ENCODE measurements at places on chromosomes 6 and 20.
A peak's percentile ranks its signal among the peaks of the same experiment; 100 is the strongest.

GRCh38 chr20:50136822-50137599 lies 16.5 kb downstream of the PEDS1 start:
- no peak for DNase-seq

- no peak for DNase-seq
Observed at GRCh38 chr6:46653439-46654195, 842 bp downstream of the SLC25A27 start.

DNA sequence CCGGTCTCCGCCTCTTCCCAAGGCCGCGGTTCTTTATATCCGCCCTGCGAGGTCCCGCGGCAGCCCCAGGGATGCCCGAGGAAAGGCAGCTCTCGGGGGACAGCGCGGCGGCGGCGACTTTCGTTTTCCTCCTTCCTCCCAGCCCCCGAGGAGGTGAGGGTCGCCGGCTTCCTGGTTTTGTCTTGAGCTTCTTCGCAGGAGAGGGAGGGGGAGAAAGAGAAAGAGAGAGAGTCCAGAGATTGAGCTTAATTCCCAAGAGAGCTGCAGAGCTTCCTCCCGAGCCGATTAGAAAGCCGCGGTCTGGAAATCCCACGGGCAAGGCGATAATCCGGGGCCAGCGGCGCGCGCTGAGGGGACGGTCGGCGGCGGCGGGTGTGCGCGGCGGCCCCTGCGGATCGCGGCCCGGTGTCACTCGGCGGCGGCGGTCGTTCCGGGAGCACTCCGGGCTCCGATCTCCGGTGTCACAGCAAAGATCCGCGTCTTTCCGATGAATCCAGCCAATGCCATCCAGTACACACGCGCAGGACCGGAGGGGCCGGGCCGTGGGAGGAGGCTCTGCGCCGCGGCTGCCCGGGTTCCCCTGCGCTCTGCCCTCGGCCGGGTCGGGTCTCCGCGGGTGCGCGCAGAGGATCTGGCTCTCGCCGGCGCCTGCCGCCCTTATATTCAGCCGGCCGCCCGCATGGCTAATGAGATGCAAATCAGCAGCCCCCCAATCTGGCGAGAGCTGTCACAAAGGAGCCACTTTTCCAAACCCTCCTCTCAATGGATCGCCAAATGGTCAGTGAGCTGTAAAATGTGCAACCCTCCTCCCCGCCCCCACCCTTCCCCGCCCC lies at the start of gene DLL1:
Gene DLL1 (minus strand): TSS at position 783 of the 833 bp plus-strand sequence. CDS start 939 bp downstream, outside the sequence.
- peak; percentile 84 for DNase-seq

DNA sequence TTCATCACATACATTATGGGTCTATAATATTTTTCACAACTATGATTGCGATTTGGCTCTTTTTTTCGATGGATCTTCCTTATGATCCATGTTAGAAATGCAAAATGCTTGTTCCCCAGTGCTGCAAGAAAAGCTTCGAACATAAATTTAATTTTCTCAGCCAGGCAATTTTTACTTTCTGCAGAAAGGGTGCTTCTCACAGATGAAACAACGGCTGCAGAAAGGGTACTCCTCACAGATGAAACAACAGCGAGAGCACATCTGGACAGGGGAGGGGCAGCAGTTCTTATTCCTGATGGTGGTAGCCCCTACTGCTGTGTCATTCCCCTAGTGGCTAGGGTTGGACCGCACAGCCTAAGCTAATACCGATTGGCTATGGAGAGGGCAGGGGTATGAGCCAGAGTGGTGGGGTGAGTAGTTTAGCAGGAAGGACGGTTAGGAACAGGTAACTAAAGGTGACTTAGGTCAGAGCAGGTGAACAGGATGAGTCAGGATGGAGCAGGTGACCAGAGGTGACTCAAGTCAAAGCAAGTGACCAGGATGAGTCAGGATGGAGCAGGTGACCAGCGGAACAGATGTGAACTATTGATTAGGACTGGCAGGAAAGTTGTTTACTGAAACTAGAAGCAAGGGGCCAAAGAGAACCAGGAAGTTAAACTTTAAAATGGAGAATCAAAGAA lies 13.4 kb upstream of the TREML4 start:
- no peak for DNase-seq

DNA sequence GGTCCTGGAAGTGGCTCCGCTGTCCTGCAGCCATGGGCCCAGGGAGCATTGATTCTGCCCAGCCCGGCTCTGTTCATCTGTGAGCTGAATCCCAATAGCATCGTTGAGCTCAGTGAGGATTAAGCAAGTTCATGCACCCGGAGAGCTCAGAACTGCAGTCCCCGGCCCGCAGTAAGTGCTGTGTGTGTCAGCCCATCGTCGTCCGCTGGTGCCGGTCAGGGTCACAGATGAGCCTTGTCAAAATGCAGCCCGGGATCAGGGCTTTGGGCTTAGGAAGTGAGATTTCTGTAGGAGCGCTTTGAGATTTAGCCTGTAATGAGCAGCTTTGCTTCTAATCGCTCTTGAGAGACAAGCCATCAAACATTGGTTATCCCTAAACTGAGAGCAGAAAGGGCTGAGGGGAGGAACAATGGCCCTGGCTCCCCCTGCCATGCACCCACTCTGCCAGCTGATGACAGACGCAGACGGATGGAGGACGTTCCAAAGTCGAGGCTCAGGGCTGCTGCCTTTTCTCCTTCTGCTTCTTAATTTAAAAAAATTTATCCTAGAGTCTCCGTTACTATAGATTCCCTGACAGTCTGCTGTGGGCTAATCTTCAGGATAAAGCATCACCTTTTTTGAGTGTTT lies 25.6 kb upstream of the SULF2 start:
- DNase-seq: no peak

DNA sequence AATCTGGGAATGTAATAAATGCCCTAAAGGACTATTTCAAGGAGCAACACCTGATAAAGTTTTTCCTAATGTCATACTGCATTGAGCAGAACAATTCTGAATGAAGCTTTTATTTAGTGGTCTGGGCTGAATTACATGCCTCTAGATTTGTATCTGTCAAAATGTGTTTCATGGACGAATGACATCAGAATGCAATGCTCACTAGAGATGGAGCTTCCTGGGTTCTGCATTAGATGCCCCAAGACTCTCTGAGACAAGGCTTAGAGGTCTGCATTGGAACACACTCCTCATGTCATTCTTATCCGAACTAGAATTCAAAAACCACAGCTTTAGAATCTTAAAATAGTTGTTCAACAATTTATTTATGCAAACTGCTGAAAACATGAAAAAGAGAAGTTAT lies 62.0 kb downstream of the SYNE1 start:
- no peak for DNase-seq

DNA sequence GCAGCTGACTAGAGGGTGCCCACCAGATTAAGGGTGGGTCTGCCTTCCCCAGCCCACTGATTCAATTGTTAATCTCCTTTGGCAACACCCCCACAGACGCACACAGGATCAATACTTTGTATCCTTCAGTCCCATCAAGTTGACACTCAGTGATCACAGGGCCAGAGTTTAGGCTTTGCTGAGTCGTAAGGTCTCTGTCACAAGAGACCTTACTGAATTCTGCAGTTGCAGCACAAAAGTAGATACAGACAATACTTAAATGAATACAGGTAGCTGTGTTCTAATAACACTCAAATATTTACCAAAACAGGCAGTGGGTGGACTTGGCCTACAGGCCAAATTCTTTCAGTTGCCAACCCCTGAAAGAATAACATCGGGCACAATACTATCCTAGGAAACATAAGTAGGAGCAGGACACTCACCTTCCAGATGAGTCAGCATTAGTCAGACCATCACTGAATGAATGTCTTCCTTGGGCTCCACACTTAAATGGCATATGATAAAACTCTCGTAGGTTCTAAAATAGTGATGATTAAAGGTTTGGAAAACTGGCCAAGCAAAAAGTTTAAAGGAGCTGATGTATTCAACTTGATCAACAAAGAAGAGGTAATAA lies 190.0 kb downstream of the UBE3D start:
- DNase-seq: no peak

- DNase-seq: no peak
Observed at GRCh38 chr6:48917233-48917632, 545.8 kb downstream of the MMUT start.

DNA sequence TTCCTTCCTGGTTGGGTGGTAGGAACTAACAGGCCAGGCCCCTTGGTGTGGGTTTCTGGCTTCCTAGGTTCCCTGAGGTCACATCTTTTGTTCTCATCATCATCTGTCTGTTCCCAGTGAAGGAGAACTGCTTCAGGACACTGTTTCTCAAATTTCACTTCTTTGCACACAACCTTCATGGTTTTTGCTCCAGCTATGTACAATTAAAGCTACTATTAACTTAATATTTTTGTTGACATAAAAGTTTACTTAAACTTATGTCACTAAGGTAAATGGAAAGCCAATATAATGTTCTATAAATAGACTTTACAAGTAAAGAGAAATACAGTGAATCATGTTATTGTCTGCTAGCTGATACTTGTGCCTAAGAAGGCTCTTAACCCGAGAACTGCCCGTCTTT lies 120.7 kb upstream of the KCNG1 start:
- DNase-seq: no peak

DNA sequence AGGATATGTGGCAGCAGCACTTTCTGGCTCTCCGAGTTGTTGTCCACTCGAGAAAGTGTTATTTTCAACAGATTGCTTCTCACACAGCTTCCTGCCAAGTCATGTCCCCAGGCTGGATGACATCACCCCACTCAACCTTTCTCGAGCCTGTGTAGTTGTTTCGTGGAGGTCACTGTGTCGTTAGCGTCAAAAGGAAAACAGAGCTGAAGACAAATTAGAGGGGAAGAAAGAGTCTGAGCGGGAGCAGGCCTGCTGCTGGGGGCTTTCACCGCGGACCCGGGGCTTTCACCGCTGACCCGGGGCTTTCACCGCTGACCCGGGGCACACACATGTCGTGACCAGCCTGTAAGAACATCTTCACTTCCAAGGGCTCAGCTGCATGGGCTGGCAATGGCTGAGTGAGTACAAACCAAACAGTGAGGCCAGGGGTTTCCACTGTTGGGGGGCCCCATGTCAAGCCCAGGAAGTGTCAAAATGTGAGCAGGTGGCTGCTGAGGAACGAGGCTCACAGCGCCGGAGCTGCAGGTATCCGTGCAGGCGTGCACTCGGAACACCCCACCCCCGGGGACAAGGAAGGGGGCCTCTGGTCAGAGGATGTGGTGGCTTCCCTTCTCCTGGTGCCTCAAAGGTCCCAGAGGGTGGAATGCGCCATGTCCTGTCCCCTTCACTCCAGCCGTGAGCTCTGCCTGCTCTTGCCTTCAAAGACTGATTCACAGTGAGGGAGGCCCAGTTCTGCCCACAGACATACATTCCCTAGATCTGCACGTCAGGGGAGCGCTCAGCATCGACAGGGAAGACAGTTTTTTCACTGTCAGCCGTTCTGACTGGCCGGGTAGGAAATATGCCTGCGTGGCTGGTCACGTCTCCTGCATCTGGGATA lies 365.9 kb downstream of the TAF4 start:
- no peak for DNase-seq

GRCh38 chr6:3284436-3284876 lies 25.7 kb downstream of the PSMG4 start:
- DNase-seq: no peak

DNA sequence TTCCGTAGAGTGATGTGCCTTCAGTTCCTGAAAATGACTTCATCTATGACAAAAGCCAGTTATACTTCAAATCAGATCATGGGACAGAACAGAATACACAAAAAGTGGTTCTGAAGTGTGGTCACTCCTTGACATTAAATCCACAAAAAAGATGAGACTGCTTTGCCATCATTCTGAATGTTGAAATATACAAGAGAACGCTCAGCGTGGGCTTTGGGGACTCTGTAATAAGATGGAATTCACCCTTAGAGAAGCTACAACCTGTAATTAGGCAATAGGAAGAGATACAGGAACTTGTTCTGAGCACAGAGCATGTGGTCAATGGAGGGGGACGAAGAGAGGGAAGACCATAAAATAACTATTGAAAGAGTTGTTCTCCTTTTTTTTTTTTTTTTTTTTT lies 184.3 kb downstream of the CARMIL1 start:
- no peak for DNase-seq

DNA sequence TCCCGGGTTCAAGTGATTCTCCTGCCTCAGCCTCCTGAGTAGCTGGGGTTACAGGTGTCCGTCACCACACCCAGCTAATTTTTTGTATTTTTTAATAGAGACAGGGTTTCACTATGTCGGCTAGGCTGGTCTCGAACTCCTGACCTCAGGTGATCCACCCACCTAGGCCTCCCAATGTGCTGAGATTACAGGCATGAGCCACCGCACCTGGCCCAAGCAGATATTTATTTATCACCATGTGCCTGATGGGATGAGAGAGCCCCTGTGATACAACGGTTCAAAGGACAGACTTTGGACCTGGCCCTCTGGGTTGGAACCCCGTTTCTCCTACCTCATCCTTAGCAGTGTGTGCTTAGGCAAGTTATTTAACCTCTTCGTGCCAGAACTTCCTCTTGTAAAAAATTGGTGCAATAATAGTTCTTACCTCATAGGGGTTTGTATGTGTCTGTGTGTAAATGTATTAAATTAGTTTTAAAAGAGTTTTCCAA lies 19.2 kb upstream of the STK38 start:
- no peak for DNase-seq

- DNase-seq: peak; percentile 88
Observed at GRCh38 chr20:63627129-63627750, 339 bp upstream of the GMEB2 start.

- no peak for DNase-seq
Observed at GRCh38 chr6:139943391-139943790, 568.9 kb upstream of the CITED2 start.

DNA sequence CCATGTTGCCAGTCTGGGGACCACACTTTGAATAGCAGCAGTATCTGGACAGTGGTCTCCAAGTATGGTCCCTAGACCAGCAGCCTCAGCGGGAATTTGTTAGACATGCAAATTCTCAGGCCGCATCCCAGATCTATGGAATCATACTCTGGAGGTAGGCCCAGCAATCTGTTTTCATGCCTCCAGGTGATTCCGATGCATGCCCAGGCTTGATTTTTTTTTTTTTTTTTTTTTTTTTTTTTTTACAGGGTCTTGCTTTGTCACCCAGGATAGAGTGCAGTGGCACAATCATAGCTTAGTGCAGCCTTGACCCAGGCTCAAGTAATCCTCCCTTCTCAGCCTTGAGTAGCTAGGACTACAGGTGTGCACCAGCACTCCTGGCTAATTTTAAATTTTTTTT lies 682 bp upstream of the SLA2 start:
- no peak for DNase-seq

DNA sequence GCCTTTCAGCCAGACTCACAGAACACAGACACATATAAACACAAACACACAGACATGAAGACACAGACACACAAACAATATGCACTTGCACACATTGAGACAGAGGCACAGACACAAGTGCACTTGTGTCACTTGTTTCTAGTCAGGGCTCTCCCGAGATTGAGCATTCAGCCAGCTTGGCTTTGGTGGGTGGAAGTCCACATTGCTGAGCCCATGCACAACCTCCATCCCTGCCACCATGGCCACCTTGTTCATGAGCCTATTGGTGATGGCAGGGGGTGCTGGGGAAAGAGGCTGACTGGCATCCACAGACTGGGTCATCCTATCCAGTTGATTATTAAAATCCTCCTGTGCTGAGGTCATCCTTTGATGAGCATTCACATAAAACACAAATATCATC lies 11.5 kb upstream of the CST7 start:
- no peak for DNase-seq

Data from progenitor cell of endocrine pancreas (in vitro differentiated cells).